ENCODE measurements at places on chromosomes 11 and 22.

DNA sequence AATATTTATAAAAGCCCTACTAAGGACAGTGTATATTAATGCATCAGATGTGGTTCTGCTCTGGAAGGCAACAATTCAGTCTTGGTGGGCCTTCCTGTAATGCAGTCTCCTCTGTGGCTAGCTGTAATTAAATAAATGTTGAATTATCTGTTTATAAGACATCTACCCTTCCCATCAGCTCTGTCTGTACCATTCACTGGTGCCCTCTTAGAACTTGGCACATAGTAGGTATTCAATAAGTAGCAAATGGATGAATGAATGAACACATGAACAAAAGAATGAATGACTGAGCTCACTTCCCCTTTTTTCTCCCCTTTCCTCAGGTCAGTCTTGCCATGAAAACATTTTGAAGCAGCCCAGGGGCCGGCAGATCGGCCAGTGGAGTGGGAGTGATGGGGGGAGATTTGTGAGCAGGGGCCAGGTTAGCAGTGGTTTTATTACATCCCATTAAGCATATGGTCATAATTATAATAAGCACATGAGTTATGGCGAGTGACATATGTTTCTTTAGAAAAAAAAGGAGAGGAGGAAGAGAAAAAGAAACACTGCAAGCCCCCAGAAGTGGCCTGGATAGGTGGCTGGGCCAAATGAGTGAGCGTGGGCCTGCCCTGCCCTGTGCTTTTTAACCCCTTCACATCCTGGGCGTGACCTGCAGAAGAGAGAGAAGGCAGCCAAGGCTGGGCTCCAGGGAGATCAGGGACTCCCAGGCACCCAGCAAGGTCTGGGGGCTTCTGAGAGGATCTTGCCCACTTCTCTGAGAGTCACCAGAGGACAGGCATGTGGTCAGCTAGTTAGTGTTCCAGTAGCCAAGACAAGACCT, 48.6 kb upstream of the CD82 start:
- DNase-seq, result no peak

DNA sequence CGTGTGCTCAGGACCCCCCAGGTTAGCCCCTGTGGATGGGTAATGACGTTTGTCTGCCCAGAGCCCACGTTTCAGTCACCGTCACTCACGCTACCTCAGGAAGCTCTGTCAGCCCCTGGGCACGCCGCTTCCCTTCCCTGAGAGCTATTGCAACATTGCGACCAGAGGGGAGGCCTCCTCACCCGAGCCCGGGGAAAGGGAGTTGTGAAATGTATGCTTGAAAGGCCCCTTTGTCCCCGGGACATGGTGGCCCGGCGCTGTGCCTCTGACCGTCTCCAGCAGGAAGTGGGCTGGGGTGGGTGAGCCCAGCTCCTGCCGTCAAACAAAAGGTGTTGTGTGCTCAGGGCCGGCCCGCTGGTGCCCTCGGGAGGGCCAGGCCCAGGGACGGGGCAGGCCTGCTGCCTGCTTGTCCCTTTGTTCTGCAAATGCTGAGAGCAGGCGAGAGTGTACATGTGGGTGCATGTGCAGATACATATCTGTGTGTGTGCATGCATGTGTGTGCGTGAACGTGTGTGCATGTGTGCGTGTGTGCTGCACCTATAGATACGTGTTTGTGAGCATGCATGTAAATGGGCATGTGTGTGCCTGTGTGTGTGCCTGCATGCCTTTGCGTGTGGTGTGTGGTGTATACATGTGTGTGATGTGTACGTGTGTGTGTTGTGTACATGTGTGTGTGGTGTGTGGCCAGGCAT, 1125.0 kb downstream of the BRD1 start:
- DNase-seq, result no peak

DNA sequence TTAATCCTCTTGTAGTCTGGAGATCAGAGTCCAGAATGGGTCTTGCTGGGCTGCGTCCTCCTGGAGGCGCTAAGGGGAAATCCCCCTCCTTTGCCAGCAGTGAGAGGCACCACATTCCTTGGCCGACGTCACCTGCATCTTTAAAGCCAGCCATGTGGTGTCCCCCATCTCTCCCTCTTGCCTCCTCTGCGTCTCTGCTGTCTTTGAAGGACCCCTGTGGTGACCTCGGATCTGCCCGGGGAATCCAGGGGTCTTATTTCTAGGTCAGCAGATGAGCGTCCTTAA, 27.2 kb upstream of the PARVB start:
- no peak for DNase-seq

DNA sequence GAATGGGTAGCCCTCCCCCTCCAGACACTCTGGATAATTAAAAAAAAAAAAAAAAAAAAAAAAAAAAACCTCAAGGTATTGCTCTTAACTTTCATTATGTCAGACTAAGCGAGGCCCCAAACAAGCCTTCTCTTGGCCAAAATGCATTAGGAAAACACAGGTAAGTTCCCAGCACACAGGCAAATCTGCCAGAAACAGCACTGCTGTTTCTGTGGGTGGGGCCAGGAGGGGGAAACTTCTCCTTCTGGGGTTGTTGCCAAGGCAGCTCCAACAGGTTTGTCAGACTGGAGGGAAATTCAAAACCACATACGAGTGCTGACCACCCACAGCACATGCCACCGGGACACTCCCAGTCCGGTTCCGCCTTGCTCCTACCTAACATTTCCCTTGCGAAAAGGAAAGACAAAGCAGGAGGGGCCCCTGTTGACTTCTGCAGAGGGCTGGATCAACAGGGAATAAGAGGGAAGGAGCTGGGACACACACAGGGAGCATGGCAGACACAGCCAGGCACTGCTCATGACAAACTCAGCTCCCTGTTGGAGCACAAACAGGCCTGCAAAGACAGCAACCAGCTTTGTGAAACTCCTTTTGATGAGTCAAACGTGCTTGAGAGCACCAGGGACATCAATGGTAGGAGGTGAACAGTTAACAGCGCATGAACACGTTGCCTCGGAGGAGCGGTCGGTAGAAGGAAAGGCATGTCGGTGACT, 55.0 kb downstream of the MYH9 start:
- DNase-seq, result no peak

DNA sequence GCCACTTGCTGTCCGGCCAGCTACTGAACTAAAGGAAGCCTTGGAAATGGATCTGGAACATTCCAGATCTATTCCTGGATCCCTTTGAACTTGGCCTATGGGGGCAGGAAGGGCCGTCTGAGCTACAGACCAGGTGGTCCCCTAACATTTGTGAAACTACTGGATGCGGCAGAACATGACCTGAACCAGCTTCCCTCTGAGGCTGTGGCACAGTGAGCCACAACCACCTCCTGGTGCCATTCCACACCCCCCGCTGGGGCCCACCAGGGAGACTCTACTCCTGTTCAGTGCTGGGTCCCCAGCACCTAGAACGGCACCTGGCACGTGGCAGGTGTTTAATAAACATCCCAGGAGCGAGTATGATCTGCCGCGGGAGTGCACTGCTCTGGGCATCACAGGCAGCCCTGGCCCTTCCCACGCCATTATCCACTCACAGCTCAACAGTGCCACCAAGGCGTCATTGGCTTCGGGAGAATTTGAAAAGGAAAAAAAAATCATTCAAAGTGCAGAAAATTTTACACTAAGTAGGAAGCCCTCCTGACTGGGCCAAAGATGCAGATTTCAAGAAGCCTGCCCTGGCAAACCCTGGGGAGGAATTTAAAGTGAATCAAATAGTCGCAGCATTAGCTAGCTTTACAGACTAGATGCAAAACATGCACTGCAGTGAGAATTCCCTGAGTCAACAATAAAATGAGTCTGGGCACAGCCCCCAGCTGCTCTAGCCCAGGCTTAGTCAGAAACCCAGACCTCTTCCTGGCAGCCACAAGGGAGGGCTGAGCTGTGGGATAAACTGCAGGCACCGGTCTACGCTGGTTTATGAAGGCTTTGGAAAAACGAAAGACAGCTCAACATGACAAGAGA, 14.3 kb upstream of the EFCAB6 start:
- no peak for DNase-seq

- DNase-seq, result no peak
Observed at GRCh38 chr22:31861226-31861840, 83.0 kb upstream of the YWHAH start.

- no peak for DNase-seq
Observed at GRCh38 chr11:11583801-11584529, 37.8 kb downstream of the GALNT18 start.

GRCh38 chr11:76768088-76768908, 14.9 kb upstream of the TSKU start:
- DNase-seq, result no peak

- no peak for DNase-seq
Observed at GRCh38 chr11:121590772-121591404, 138.1 kb upstream of the SORL1-AS1 start.

Measured in stimulated activated effector memory CD8-positive, alpha-beta T cell treated with anti-CD3 and anti-CD28 coated beads, Interleukin-12 subunit alpha, Interleukin-12 subunit beta, amount 100 ng/mL, for 72 hours (primary cell).